ENCODE measurements at places on chromosomes 11 and 22.

- DNase-seq = no peak
Measured at GRCh38 chr11:34634694-34635062, 13.8 kb downstream of the EHF start.

- no peak for DNase-seq
Measured at GRCh38 chr11:96122601-96123074, 198.7 kb upstream of the MTMR2 start.

- no peak for DNase-seq
Measured at GRCh38 chr11:85947431-85948272, 92.5 kb downstream of the CCDC83 start.

DNA sequence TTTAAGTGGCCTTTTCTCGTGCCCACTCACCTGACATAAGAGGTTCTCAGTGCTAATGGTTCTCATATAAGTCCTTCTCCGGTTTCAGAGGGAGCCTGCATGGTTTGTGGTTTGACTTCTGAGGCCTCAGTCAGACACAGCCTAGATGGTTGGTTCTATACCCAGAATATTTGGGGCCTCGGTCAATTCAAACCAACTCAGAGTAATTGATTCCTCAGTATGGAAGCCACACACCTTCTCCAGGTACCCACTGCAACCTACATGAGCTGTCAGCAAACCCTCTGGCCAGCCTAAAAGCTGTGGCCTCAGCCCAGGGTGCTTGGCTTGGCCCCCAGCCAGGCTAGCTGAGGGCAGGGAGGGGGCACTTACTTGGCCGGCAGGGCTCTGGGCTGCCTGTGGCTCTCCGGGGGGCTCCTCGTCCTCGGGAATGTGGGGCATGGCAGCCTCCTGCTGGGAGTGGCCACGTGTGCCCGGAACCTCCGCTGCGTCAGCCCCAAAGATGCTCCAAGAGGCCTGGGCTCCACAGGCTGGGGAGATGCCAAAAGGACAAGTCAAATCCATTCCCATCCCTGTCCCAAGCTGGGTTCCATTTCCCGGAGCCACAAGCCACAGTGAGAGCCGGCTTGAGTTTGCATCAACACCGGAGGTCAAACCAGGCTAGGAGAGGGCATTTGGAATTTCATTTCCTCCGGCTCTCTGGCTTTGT is 41.7 kb downstream of the IRAG1 start:
- no peak for DNase-seq

GRCh38 chr11:66014804-66015453 is 3.1 kb downstream of the CST6 start:
- DNase-seq = no peak

GRCh38 chr22:41620589-41621098 is at the start of gene DESI1:
TSS of gene DESI1 (minus strand) at chr22:41621043. CDS start at chr22:41620839, 204 bp downstream.
- no peak for DNase-seq

- no peak for DNase-seq
Measured at GRCh38 chr22:46679706-46680269, 58.3 kb downstream of the CERK start.

DNA sequence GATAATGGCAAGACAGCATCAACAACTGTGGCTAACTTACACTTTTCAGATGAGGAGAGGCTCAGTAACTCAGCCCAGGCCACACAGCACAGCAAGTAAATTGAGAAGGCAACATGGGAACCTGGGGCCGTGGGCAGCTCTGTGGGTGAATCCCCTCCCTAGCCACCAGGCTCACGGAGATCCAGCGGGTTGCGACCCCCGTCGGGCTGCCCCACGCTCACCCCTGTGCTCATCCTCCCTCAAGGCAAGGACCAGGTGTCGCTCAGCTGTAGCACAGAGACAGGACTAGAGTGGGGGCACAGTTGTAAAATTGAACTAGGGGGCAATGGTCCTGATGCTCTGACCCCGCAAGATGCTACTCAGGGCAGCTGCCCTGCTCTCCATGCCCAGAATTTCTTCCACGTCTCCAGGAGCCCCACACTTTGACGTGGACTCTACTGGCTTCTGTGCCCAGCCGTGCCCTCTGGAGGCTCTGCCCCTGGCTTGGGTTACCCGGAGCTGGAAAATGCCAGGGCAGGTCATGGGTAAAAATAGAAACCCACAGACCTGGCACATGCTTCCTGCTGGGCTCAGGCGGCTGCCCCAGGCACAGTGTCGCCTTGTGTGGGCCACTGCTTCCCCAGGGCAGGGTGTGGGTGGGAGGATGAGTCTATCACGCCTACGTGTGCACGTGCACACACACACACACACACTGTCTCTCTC is 9.0 kb downstream of the TUBA8 start:
- DNase-seq = no peak

GRCh38 chr22:45512363-45512762 is 9.7 kb downstream of the FBLN1 start:
- DNase-seq = no peak

GRCh38 chr11:14112721-14113120 is 150.2 kb downstream of the SPON1 start:
- DNase-seq = no peak

- DNase-seq = no peak
Measured at GRCh38 chr22:50269970-50270665, at the start of gene MAPK11. TSS of gene MAPK11 (minus strand) at chr22:50270380. CDS start at chr22:50270292, 88 bp downstream.

DNA sequence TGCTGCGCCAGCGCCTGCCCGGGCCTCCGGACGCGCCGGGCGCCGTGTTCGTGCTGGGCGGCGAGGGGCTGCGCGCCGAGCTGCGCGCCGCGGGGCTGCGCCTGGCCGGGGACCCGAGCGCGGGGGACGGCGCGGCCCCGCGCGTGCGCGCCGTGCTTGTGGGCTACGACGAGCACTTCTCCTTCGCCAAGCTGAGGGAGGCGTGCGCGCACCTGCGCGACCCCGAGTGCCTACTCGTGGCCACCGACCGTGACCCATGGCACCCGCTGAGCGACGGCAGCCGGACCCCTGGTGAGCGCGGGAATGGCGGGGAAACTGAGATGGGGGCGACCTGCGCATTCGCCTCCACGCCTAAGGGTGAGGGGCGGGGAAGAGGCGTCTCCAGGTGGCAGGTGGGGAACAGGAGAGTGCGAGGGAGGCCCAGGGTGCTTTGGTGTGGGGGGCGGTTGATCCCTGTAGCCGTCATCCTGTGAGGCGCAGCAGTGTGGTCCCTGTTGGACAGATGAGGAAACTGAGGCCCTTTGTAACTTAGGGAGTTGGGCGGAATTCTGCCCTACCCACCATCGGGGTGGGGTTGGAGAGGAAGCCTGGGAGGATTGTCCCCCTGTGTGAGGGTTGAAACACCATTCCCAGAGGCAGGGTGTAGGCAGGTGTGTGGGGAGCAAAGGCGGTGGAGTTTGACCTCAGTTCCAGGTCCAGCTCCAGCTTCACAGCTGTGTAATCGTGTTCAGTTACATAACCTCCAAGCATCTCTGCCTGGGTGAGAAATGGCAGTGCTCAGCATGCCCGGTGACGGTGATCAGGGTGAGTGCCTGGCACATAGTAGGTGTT is 758 bp downstream of the PDXP start:
- DNase-seq = no peak

DNA sequence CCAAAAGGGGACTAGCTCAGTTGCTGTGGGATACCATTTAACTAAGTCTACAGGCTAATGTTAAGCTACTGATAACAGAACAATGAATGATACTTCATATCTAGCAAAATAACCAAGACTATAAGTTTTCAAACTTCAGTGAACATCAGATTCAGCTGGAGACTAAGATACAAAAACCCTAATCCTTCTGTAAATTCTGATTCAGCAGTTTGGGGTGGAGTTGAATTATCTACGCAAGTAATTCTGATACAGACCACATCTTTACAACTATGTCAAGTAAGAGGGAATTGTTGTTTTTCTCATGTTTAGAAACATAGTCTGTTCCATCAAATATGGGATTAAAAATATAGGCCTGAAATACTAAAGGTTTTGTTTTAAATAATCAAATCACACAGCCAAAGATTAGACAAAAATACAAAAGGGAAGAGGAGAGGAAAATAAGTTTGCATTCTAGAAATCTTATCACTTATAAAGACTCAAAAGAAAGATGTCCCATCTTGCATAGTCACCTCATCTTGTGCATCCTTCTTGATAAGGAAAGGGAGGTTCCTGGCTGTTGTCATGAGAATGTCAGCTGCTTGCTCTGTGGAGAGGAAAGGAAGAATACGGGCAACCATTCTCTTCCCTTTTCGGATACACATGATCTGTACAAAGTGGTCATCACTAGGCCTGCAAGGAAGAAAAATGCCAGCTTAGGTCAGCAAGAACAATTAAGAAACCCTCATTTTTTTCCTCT is 21.4 kb downstream of the PATL1 start:
- DNase-seq = no peak

DNA sequence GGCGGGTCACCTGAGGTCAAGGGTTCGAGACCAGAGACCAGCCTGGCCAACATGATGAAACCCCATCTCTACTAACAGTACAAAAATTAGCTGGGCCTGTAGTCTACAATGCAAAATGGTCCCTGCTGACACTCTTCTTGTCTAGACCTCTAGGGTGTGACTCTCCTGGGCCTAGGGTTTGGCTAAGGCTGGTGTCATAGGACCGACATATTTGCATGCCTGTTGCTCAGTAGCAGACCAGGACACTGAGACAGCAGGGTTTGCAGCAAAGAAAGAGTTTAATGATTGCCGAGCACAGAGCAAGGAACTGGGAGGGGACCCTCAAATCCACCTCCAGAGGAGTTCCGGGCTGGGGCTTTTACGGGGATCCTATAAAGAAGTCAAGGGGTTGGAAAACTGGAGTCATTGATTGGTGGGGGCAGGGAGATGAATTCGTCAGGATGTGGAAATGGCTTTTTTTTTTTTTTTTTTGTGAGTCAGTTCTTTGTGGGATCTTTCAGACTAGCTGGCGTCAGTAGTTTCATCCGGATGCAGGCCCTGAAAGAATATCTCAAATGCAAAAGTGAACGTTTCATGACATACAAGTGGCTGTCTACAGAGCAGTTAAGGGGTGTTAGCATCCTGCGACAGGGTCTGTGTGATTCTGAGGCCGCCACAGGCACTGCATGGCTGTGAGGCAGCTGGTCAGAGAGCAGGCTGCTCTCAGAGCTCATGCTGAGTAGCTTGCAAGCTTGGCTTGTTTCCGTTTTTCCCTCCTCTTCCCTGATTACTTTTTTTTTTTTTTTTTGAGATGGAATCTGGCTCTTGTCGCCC is 27.2 kb upstream of the A4GALT start:
- DNase-seq = no peak

- DNase-seq = no peak
Measured at GRCh38 chr11:73184953-73185671, 33.0 kb upstream of the P2RY2 start.

DNA sequence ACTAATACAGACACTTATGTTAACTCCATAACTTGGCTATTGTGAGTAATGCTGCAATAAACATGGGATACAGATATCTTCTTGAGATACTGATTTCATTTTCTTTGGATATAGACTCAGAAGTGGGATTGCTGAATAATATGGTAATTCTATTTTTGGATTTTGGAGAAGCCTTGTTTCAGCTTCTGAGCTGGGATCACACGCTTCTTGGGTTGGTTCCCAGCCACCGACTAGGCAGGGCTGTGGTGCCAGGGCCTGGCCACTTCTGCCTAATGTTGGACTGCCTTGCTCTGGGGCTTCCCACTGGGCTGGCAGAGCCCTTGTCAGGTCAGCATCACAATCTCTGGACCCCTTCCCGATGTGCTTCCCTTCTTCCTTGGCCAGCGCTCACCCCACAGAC is 14.0 kb upstream of the MCHR1 start:
- DNase-seq = no peak

DNA sequence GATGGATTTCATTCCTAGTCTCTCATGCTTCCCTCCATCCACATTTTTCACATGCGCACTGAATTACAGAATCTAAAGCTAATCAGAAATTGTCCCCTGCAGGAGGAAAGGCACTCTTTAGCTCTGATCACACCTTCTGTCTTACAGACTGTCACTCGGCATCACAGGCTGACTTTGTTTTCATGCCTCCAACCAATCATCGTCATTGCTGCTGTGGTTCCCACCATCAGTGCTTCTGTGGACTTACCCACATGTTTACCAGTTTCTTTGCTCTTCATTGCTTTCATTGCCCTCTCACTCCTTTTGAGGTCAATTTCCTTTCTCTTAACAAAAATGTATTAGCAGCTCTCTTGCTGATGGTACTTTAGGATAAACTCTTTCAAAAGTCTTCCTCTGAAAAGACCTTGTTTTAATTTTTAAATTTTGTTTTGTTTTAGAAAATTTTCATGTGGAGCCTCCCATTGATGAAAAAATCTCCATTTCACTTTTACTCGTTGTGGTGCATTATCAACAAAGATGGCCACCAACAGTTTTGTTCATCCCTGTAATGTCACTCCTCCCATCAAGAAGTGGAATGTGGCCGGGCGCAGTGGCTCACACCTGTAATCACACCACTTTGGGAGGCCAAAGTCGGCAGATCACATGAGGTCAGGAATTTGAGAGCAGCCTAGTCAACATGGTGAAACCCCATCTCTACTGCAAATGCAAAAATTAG is 20.2 kb upstream of the TREH start:
- DNase-seq = no peak

DNA sequence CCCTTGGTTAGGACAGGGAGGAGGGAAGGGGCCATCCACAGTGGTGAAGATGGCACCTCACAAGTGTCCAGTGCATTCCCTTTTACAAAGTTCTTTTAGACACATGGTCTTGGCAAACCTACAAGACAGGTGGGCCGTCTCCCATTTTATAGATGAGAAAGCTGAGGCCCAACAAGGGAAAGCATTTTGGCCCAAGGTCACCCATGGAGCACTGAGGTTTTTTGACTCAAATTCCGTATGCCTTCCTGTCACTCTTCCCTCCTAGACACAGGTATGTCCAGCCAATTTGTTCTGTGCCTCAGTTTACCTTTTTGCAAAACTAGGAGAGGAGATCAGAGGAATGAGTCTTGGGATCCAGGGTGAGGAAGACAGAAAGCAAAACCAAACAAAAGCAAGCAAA is 1.2 kb downstream of the C1QTNF4 start:
- no peak for DNase-seq

DNA sequence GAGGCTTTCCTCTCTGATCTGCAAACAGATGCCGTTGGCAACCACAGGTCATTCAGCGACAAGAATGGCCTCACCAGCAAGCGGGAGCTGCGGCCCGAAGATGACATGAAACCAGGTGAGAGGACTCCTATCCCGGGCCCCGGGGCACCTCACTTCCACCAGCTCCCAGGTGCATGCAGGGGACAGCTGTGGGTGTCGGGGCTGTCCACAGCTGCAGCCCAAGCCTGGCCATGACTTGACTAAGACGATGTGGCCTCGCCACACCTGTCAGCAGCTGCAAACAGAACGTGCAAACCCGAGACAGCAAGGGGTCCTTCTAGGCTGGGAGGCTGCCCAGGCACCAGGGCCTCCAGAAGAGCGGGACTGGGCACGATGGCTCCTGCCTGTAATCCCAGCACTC is 3.6 kb downstream of the GAL start:
- no peak for DNase-seq

All from GM12864 (cell line).